Smooth muscle cell of the pulmonary artery (primary cell): ENCODE measurements at places on chromosomes 7 and 10. TPM values are rescaled to one million over a fixed set of nuclear protein-coding genes. Genes with fewer than 3 reads are reported as not detected.

The NUP42 gene
- total RNA-seq = 25.5 and 28.7 TPM in 2 replicates

The LRRC18 gene
- total RNA-seq = not detected in 2 replicates

The MACROH2A2 gene
- 4.6 and 5.7 TPM in 2 replicates for total RNA-seq

The HABP2 gene
- not detected in 2 replicates for total RNA-seq

The CRHR2 gene
- not detected in 2 replicates for total RNA-seq

The NUTM2E gene
- total RNA-seq = not detected in 2 replicates

The BAIAP2L1 gene
- total RNA-seq = 4.1 and 4.2 TPM in 2 replicates

The PARD3 gene
- total RNA-seq = 51.8 and 54.5 TPM in 2 replicates

The FGFR2 gene
- total RNA-seq = 0.03 and 0.07 TPM in 2 replicates

The PRSS1 gene
- total RNA-seq = not detected in 2 replicates

The ITGB8 gene
- total RNA-seq = 95.7 and 171 TPM in 2 replicates

The NUB1 gene
- 41.8 and 44.4 TPM in 2 replicates for total RNA-seq

The SMO gene
- total RNA-seq = 17.6 and 18.9 TPM in 2 replicates

The MMP21 gene
- total RNA-seq = 0.13 TPM in 1 of 2 replicates, not detected in the other

The CPXM2 gene
- total RNA-seq = 114 and 160 TPM in 2 replicates

The MUC3A gene
- total RNA-seq = not detected in 2 replicates

The CEP55 gene
- 5.5 and 12.3 TPM in 2 replicates for total RNA-seq

The TBC1D12 gene
- total RNA-seq = 9.8 and 15.5 TPM in 2 replicates

The CYP51A1 gene
- total RNA-seq = 135 and 141 TPM in 2 replicates

The PRPS1L1 gene
- not detected in 2 replicates for total RNA-seq

The PPP1R17 gene
- total RNA-seq = not detected in 2 replicates

The CCL24 gene
- total RNA-seq = not detected in 2 replicates

The LRRD1 gene
- 0.07 and 0.17 TPM in 2 replicates for total RNA-seq

The TFPI2 gene
- total RNA-seq = 59.6 and 154 TPM in 2 replicates

The CH25H gene
- 0.20 and 0.78 TPM in 2 replicates for total RNA-seq

The ERVW-1 gene
- not detected in 2 replicates for total RNA-seq

The DKK1 gene
- total RNA-seq = 134 and 633 TPM in 2 replicates

The STEAP1 gene
- 48.2 and 62.2 TPM in 2 replicates for total RNA-seq

The ADAM12 gene
- 77.9 and 120 TPM in 2 replicates for total RNA-seq

The NCAPG2 gene
- total RNA-seq = 10.2 and 15.7 TPM in 2 replicates

The TRIM73 gene
- 1.3 and 1.6 TPM in 2 replicates for total RNA-seq

The AOAH gene
- total RNA-seq = not detected in 2 replicates

The FRMD4A gene
- 96.6 and 114 TPM in 2 replicates for total RNA-seq

The SRGN gene
- total RNA-seq = 498 and 560 TPM in 2 replicates

The GSTO2 gene
- total RNA-seq = 1.8 and 4.6 TPM in 2 replicates

The FAM171A1 gene
- total RNA-seq = 19.7 and 22.8 TPM in 2 replicates

The DOCK4 gene
- total RNA-seq = 15.1 and 20.3 TPM in 2 replicates

The OPN1SW gene
- not detected in 2 replicates for total RNA-seq

The SORBS1 gene
- total RNA-seq = 1.6 and 5.1 TPM in 2 replicates

The IDI2 gene
- not detected in 2 replicates for total RNA-seq

The RAMP3 gene
- total RNA-seq = not detected in 2 replicates

The MMD2 gene
- total RNA-seq = not detected in 2 replicates

The UBE2D1 gene
- total RNA-seq = 10.0 and 12.3 TPM in 2 replicates

The CPN1 gene
- total RNA-seq = not detected in 2 replicates

The ADAP1 gene
- 4.4 and 4.8 TPM in 2 replicates for total RNA-seq

The ATG9B gene
- total RNA-seq = 0.98 and 1.2 TPM in 2 replicates
